ENCODE measurements at places on chromosomes 5 and 9. TPM values are rescaled to one million over a fixed set of nuclear protein-coding genes. Genes with fewer than 3 reads are reported as not detected.
A peak's percentile ranks its signal among the peaks of the same experiment; 100 is the strongest.

TMCO6 gene
- total RNA-seq = 14.4 TPM

JAKMIP2 gene
- not detected for total RNA-seq

ELP1 gene
- 27.8 TPM for total RNA-seq

CCDC192 gene
- not detected for total RNA-seq

ZFP37 gene
- 1.7 TPM for total RNA-seq

OR2V1 gene
- total RNA-seq = not detected

KIF3A gene
- total RNA-seq = 6.8 TPM

DNA sequence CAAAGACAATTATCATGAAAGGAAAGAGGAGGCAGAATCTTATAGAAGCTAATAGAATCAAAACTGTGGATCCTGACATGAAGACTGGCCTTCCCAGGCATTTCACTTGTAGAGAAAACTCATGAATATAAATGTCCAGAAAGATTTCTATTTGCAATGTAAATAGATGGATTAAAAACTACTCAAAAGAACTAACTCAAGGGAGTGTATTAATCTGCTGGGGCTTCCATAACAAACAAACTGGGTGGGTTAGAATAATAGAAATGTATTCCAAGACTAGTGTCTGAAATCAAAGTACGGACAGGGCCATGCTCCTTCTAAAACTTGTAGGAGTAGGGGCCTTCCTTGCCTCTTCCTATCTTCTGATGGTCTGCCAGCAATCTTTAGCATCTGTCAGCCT, 267.4 kb downstream of the ADAMTSL1 start:
- DNase-seq = no peak

- no peak for DNase-seq
These were observed 7.3 kb downstream of the CRHBP start for GRCh38 chr5:76960004-76960625.

- DNase-seq = no peak
These were observed 34.5 kb upstream of the LMNB1 start for GRCh38 chr5:126742425-126742824.

DNA sequence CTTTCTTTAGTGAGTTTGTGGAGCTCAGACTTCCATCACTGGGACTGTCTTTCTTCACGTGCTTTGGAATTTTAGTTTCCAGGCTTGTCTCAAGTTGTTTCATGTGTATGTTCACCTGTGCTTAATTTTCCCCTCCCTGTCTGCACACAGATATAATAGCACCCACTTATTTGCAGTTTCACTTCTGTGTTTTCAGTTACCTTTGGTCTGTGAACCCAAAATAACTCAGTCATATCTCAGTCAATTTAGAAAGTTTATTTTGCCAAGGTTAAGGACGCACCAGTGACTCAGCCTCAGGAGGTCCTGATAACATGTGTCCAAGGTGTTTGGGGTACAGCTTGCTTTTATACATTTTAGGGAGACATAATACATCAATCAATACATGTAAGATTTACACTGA, 330.4 kb downstream of the ICE1 start:
- DNase-seq = no peak

DNA sequence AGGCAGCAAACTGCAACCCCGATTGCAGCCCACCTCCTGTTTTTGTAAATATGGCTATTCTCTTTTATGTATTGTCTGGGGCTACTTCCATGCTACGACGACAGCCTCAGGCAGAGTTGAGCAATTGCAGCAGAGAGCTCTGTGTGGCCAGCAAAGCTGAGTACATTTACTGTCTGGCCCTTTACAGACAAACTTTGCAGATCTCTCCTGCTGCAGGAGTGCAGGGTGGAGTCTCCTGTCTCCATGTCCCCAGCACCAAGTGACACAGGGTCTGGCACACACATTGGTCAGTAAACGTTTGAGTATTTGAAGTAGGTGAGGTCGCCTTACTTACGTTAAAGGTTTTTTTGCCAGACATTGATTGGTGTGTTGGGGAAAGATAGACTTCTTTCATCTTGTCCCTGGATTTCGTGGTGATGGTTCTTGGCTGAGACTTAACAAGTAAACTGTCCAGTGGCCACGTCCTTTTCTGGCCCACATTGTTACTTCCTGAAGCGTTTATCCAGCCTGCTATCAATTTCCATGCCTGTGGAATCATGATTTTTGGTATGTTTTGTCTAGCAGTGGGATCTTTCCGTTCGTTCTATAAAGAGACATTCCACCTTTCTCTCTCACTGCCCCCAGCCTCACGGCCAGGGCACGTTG, 27.2 kb downstream of the PRRC2B start:
- peak; percentile 76 for DNase-seq

DNA sequence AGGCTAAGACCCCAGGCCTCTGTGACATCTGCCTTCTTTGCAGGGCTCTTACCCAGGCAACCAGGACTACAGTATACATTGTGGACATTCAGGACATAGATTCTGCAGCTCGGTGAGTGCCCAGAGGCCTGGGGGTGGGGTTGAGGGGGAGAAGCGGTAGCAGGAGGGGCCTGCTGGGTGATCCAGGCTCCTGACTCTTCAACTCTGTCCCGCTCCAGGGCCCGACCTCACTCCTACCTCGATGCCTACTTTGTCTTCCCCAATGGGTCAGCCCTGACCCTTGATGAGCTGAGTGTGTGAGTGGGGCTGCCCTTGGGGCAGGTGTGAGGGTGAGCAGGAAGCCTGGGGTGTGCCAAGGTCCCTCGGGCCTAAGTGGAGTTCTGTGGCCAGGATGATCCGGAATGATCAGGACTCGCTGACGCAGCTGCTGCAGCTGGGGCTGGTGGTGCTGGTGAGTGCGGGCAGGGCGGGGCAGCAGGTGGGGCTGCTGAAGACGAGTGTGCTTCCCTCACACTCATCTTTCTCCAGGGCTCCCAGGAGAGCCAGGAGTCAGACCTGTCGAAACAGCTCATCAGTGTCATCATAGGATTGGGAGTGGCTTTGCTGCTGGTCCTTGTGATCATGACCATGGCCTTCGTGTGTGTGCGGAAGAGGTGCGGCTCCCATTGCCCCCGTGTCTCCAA, 19.8 kb downstream of the GPRIN1 start:
- DNase-seq = no peak

DNA sequence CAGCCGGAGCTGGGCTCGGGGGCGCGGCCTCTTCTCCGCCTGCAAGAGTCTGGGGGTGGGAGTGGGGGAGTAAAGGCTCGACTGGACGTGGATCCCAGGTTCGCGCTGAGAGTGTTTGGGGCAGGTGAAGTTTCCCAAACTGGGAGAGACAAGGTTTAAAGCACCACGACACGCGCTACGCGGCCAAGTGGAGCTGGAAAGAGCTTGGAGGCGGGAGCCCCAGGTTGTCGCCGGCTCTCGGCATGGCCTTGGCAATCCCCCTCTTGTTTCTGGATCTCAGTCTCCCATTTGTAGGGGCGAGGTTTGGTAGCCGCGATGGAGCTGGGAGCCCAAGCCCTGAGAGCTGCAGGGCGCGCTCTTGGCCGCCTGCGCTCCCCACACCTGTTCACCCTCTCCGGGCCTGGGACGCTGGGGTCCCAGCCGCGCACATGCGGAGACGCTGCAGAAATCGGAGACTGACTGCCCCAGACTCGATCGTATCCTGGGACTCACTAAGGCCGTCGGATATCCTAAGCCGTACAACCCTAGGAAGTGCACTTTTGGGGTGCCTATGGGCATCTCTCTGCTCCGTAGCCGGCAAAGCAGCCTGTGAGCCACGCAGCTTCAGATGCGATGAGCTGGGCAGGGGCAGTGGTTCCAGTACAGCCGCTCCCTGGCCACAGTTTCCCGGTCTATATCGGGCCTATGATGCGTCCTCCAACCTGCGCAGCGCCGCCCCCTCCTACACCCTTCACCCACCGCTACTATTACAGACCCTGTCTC, 937 bp downstream of the TMOD1 start:
- DNase-seq = no peak

- DNase-seq = peak; percentile 81
These were observed 224.6 kb downstream of the GABBR2 start for GRCh38 chr9:98484162-98484561.

GRCh38 chr9:136804509-136805206, 3.1 kb upstream of the RABL6 start:
- no peak for DNase-seq

DNA sequence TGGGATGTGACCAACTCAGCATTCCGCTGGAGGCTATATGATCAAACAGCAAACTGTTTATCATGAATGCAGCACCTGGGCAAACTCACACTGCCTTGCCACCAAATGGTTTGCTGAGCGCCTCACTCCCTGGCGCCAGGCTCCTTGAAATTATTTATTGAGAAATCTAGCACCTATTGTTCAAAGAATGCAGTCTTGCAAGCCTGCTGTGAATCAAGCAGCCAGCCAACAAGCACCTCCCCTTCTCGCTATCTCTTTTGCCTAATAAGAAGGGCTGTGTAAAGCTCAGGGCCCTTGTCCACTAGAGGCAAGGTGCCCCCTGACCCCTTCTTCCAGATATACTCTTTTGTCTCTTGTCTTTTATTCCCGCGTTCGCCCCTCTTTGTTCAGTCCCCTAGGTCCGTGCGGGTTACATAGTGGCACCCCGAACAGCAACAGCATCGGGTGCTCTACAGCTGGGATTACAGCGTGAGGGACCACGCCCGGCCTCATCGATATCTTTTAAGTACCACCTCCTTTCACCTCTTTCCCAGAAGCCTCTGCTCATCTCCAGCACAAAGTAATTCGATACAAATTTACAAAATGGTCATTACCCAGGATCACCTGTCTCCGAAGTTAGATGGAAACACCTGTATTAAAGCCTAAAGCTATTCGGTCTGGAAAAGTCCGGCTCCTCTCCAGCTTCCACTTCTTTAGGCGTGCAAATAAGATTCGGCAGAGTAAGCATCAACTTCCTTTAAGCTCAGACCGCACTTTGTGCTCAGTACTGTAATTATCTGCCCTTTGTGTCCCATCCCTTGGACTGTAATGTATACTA, 896 bp downstream of the RIGI start:
- DNase-seq = peak; percentile 48

- DNase-seq = no peak
These were observed 81.2 kb upstream of the MAP3K1 start for GRCh38 chr5:56734091-56734694.

GRCh38 chr5:141603923-141604717, 14.7 kb downstream of the DIAPH1 start:
- DNase-seq = peak; percentile 98

- no peak for DNase-seq
These were observed 393.1 kb downstream of the TMEM232 start for GRCh38 chr5:110333384-110333783.

DNA sequence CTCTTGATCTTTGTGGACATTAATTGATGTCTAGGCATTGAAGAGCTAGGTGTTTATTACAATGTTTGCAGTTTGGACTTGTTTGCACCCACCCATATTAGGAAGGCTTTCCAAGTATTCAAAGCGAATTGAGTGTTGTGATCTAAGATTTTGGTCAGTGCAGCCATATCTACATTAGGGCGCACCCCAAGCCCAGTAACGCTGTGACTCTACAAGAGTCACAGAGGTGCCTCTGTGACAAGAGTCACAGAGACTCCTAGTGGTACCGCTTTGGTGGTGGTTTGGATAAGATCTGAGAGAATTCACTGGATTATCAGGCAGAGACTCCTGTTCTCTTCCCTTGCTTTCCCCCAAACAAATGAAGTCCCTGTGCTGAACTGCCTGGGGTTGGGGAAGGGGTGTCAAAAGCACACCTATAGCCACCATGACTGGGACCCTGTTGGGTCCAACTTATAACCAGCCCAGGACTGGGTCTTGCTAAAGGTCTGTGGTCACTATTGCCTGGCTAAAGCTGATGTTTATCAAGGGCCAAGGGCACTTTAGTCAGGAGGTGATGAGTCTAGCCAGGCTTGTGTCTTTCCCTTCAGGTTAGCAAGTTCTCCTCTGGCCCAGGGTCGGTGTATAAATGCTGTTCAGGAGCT, 114.1 kb upstream of the RIOK2 start:
- peak; percentile 50 for DNase-seq

DNA sequence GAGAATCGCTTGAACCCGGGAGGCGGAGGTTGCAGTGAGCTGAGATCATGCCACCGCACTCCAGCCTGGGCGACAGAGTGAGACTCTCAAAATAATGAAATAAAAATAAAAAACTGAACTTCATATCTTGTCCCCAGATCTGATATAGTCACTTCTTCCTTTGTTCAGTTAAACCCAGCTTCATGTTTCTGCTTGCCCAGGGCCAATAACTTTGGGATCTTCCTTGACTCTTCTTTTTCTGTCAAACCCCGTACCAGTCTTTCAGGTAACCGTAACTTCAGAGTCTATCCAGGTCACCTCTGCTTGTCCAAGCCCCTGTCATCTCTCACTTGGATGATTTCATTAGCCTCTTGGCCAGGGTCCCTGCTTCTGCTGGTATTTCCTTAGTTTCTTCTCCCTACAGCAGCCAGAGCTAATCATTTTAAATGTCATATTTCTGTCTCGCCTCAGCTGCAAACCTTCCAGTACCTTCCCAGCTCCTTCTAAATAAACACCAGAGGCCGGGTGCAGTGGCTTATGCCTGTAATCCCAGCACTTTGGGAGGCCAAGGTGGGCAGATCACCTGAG, 19.7 kb upstream of the ABL1 start:
- no peak for DNase-seq

DNA sequence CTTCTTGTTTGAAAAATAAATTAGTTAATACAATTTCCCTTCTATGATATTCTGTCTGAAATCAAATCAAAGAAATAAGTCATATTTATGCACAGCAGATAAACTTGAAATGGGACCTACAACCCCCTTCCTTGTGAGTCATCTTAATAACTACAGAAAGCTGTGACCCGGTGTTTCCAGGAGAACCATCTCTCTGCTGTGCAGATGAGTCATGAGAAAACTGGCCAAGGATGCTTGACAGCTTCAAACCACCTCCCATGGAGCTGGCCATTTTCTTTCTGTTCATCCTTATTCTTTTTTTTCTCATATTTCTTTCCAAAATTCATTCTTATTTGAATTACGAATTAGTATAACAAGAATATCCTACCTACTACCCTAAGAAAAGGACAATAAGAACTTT, 43.4 kb upstream of the NR4A3 start:
- DNase-seq = peak; percentile 96

DNA sequence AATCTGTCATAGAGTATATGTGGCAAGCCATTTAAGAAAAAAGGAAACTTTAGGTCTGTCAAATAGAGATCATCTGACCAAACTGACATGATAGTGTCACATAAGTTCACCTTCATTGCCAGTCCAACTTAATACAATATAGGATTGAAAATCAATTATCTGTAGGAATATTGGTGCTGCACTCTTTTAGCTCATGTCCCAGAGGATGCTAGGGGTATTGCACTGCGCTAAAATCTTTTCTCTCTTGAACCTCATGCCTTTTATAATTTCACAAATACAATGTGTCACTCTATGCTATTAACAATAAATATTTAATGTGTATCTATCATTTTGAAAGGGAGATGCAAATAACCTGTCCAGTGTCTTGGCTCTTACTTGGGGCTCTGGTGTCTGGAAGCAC, 72.4 kb upstream of the FAM120A start:
- DNase-seq = peak; percentile 6

DNA sequence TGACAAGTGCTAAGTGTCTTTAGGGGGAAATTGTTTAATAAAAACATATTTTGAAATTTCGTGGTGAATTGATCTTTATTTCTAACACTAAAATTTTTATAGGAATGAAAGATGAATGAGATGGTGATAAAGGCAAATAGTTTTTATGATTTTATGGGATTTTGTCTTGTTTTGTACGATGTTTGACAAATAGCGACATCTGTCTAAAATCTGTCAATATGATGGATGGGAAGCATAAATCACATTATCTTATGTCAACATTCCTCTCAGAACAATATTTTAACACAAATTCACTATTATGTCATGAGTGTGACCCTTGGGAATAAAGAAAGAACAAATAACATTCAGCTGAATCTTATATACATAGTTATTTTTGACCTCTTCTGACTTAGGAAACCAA, 852.0 kb upstream of the CDH6 start:
- no peak for DNase-seq

Measured in GM23248 (cell line).